ENCODE measurements at places on chromosomes 13 and 19.

- no peak for DNase-seq
Measured at GRCh38 chr13:61247149-61247936, 168.3 kb downstream of the PCDH20 start.

DNA sequence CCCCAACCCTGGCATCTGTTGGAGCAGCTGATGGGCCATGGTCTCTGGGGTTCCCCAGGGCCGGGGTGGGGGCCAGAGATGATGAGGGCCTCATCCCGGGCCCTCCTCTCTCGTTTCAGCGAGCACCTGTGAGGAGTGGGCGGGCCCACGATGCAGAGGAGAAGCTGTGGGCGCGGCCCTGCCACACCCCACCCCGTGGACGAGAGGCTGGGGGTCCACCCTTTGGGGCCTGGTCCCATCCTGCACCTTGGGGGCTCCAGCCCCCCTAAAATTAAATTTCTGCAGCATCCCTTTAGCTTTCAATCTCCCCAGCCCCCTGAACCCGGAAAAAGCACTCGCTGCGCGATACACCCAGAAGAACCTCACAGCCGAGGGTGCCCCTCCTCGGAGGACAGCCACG lies 5.6 kb downstream of the HMG20B start:
- DNase-seq: no peak

DNA sequence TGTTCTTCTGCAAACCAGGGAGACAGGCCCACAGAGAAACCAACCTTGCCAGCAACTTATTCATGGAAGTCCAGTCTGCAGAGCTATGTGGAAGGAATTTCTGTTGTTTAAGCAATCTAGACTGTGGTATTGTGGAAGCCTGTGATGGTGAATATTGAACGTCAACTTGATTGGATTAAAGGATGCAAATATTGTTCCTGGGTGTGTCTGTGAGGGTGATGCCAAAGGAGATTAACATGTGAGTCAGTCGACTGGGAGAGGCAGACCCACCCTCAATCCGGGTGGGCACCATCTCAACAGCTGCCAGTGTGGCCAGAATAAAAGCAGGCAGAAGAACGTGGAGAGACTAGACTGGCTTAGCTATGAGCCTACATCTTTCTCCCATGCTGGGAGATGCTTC lies 606.0 kb downstream of the EFNB2 start:
- DNase-seq: no peak

- no peak for DNase-seq
Measured at GRCh38 chr13:112940236-112940635, 28.8 kb upstream of the MCF2L start.

GRCh38 chr19:3146677-3147100 lies 10.9 kb downstream of the GNA15 start:
- peak; percentile 65 for DNase-seq

DNA sequence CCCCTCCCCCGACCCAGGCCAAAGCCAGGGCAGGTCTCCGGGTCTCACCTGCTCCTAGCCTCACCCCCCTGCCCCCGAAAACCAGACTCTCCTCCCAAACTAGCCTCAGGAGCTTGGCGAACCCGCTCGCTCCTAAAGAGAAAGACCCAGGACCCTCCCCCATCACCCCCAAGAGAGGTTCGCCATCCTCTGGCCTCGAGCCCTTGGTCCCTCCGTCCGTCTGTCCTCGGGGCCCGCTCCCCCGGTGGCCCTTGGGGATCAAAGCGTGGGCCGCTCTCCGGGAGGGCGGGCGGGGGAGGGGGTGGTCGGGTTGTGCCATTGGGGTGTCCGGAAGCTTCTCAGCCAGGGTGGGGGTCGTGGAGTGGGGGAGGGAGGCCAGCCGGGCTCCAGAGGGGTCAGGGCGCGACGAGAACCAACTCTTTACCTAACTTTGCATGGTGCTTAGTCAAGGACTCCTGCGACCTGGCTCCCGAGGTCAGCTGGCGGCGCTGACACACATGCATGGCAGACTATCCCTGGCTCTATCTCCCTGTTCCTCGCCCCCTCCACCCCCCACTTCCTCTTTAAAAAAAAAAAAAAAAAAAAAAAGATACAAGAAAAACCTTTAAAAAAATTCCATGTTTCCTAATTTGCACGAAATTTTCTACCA lies 15.6 kb downstream of the SMIM24 start:
- DNase-seq: no peak

GRCh38 chr13:110108348-110109139 lies 198.4 kb downstream of the COL4A1 start:
- DNase-seq: no peak

- DNase-seq: peak; percentile 59
Measured at GRCh38 chr19:1063030-1063908, 3.7 kb upstream of the ARHGAP45 start.

DNA sequence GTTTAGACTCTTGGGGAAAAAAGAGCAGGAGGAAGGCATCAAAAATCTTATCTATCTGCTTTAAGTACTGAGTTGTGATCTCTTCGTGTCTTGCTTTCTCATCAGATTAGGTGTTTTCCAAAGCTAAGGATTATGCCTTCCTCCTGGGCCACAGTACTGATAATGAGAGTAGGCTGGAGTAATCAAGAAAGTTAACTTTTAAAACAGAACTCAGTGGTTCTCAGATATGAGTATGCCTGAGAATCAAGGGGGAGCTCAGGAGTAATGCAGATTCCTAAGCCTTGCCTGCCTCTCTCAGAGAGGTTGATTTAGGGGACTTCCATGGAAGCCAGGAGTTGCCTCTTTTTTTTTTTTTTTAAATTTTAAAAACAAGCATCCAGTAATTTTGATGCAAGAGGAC lies 23.5 kb downstream of the CDADC1 start:
- DNase-seq: no peak

DNA sequence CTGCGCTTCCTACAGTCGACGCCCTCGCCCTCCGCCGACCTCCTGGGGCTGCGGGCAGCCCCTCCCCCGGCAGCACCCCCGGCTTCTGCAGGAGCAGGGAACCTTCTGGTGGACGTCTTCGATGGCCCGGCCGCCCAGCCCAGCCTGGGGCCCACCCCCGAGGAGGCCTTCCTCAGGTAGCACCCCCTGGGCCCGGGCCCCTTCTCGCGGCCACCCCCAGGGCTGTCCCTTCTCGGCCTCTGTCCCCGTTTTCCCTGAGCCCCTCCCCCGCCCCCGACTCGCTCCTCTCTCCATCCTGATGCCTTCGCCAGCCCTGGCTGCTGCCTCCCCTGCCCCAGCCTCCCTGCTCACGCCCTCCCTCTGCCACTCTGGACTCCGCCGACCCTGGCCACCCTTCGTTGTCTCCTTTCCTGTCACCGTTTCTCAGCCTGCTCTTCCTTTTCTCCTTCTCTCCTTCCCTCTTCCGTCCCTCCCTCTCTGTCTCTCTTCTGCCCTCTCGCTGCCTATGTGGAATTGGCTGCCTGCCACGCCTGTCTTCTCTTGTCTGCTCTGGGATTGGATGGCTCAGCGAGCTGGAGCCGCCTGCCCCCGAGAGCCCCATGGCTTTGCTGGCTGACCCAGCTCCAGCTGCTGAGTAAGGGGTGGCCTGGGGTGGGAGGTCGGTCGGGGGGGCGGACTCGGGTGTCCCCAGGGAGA lies 11.0 kb downstream of the FUZ start:
- no peak for DNase-seq

- peak; percentile 15 for DNase-seq
Measured at GRCh38 chr19:15871570-15871969, 26.3 kb downstream of the CYP4F2 start.

- no peak for DNase-seq
Measured at GRCh38 chr13:33547035-33547434, 261.5 kb upstream of the STARD13 start.

GRCh38 chr19:57359300-57359699 lies 4.1 kb upstream of the TRAPPC2B start:
- DNase-seq: no peak

- no peak for DNase-seq
Measured at GRCh38 chr13:37929308-37929707, 59.7 kb upstream of the TRPC4 start.

DNA sequence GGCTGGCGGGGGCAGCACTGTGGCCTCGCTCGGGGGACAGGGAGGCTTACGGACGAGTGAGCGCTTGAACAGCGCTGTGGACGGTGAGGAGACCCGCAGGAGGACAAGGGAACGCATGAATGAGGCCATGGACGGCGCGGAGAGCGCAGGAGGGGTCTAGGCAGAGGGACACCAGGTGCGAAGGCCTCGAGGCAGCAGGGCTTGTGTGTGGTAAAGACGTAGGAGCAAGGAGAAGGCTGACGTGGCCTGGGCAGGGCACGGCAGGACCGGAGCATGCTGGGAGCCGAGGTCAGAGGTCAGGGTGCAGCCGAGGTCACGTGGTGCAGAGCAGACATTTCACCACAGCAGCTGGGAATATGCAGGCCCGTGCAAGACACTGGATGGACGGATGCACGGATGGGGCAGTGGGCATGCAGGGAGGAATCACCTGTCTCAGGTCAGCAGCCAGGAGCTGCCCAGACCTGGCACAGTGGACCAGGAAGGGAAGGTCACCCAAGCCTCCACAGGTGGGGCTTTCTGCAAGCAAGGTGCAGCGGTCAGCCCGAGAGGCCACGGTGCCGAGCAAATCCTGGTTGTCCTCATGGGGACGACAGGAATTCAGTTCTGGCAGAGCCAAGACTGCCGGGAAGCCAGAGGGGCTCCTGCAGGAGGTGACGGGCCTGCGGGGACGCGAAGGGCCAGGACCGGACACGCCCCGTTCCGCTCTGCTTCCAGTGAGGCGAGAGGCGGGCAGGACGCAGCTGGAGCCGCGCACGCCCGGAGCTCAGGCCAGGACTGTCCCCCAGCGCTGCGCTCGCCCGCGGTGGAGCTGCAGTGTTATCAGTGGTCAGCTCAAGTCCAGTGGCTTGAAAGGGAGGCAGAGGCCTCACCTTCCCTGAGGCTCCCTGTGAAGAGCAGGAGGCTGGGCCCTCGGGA lies 72.2 kb downstream of the RASA3 start:
- DNase-seq: no peak

GRCh38 chr13:58397596-58398387 lies 766.2 kb downstream of the PCDH17 start:
- DNase-seq: no peak

DNA sequence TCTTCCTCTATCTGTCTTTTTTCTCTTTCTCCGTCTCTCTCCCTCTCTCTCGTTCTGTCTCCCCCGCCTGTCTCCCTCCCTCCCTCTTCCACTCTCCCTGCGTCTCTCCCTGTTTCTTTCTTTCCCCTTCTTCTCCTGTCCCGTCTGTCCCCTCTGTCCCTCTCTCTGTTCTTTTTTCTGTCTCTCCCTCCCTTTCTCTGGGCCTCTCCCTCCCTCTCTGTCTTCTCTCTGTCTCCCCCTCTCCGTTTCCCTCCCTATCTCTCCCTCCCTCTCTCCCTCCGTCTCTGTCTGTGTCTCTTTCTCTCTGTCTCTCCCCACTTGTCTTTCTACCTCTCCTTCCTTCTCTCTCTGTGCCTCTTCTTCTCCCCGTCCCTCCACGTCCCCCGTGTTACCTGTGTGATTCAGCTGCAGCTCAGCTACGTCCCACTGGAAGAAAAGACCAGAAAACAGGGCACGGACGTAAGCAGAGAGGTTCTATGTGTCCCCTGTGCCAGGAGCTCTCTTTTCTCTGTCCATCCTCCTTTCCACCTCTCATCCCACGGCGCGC lies 1.2 kb downstream of the CD70 start:
- DNase-seq: no peak

DNA sequence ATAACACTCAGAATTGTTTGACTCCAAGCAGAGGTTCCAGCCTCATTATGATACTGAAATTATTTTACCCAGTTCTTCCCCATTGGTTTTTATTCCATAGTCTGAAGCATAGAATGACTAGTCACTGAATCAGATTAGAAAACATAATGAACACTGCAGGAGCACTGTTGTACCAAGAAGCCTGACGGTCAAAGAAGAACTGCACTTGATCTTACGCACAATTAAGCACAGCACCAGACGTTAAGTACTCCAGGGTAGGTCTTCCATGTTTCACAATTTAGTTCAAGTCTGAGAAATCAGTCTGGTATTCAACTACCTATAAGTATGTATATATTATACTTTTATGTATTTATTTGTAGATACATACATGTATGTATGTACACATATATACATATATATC lies 973.5 kb upstream of the SPRY2 start:
- no peak for DNase-seq

DNA sequence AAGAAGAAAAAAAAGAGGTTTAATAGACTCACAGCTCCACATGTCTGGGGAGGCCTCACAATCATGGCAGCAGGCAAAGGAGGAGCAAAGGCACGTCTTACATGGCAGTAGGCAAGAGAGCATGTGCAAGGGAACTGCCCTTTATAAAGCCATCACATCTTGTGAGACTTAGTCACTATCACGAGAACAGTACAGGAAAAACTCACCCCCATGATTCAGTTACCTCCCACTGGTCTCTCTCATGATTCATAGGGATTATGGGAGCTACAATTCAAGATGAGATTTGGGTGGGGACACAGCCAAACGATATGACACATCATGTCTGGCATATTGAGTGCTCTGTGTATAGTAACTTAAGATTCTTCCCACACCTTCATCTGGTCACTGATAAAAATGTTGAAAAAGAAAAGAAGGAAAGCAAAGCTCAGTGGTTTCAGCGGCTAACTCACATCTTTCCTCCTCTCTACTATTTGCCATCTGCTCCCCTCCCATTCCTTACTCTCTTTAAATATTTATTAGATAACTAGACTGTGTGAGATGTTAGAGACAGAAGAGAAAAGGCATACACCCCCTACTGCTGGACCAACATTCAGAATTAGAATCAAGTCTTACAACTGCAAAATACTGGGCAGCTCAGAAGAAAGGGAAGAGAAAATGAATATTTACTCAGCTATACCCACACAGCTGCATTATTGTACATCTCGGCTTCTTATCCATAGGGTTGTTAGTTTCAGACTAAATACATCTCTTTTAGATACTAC lies 60.1 kb upstream of the AKAP11 start:
- no peak for DNase-seq

GRCh38 chr13:31167490-31167889 lies 5.8 kb upstream of the HSPH1 start:
- DNase-seq: no peak

DNA sequence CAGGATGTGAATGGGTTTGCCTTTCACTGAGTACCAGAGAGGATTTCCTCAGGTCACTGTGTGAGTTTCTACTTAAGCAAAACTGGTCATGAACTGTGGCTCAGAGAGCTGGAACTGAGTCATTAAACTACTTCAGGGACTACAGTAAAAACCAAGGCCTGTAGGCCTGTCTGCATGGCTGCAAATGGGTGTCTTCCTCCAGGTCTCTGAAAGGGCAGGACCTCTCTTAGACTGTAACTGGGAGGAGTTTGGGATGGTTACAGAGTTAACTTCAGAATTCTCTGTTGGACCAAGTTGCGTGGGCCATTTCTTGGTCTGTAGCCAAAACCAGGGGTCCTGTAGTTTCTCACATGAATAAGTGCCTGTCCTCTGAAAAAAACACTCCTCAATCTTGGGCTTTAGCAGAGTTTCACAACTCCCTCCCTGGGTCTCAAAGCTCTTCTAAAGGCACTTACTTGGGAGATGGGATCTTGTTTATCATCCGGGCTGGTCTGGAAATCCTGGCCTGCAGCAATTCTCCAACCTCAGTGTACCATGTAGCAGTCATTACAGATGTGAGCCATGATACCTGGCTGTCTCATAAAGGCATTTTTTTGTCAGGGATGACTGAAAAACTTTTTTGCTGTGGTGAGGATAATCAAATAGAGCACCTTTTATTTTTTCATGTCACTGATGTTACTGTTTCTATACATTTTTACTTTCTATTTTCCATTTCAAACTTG lies 19.7 kb downstream of the ZNF714 start:
- no peak for DNase-seq

Measured in activated naive CD4-positive, alpha-beta T cell treated with anti-CD3 and anti-CD28 coated beads, Interleukin-2, amount 50 U/mL, for 16 hours (primary cell).